ENCODE measurements at places on chromosomes 6 and 20. TPM values are rescaled to one million over a fixed set of nuclear protein-coding genes. Genes with fewer than 3 reads are reported as not detected.

PPP1R14C gene
- 0.52 TPM for total RNA-seq

SLC22A1 gene
- 1.2 TPM for total RNA-seq

- DNase-seq, result no peak
Measured at GRCh38 chr6:116251568-116252384, 2.1 kb downstream of the TSPYL4 start.

DNA sequence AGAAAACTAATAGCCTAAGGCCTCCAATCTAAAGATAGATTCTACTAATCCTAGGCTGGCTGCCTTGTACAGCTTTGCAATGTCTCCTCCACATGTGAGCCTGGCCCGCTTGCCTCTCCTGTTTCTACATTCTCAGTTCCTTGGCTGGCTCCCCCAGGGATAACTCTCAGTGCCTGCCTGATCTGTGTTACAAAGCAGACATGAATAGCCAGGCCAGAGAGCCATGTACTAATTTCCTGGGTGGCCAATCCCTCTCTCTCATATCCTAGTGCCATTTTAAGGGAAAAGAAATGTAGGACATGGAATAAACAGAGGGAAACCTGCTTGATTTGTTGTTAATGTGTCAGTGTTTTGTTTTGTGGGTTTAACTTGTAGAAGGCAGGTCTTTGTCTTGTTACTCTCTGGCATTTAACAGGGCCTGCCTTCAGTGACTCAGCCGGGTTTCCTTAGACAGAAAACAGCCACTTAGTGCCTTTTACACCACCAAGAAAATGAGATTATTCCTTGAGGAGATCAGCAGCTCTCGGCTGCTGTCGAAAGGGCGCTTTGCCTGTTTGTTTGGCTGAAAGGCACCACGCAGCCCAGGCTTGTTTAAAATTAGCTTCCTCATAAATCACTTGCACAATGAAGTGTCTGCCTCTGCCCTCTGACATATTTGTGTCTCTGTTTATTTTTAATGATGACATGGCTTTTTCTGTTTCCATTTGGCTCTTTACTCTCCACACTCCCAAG lies 702.7 kb downstream of the MAFB start:
- peak; percentile 56 for DNase-seq

- DNase-seq, result peak; percentile 91
Measured at GRCh38 chr20:40286975-40287531, 402.0 kb downstream of the MAFB start.

DNA sequence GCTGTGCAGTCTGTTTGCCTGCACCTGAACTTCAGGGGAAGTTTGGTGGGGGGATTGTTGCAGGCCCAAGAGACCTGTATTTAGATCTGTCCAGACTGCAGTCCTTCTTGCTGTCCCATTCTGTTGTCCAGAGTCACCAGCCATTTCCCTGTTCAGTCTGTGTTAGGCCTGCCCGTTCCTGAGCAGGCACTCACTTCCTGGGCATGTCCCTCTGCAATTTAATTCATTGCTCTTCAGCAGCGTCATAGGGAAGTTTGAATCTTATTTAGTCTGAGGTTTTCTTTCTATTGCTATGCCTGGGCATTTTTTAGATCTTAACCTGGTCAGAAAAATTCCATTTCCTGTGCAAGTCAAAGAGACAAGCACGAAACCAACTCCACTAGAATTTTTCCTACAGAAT lies 190.2 kb downstream of the DTNBP1 start:
- no peak for DNase-seq

DNA sequence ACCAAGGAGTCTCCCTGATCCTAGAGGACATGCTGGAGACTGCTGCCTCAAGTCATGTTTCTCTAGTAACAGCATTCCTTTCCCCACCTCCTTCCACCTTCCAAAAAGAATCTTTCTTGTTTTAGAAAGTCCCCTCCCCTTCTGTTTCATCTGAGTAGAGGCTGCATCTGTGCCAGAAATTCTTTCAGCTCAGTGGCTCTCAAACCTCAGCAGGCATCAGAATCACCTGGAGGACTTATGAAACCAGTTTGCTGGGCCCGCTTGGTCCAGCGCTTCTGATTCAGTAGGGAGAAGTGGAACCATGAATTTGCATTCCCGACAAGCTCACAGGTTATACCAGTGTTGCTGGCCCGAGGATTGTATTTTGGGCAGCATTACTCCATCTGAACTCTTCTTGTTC lies 55.1 kb downstream of the TMEM200A start:
- no peak for DNase-seq

NCOA3 gene
- total RNA-seq, result 60.0 TPM
